ENCODE measurements at places on chromosomes 7 and 10.

- DNase-seq: no peak
These were observed 5.2 kb upstream of the HOXA2 start for GRCh38 chr7:27107391-27108381.

DNA sequence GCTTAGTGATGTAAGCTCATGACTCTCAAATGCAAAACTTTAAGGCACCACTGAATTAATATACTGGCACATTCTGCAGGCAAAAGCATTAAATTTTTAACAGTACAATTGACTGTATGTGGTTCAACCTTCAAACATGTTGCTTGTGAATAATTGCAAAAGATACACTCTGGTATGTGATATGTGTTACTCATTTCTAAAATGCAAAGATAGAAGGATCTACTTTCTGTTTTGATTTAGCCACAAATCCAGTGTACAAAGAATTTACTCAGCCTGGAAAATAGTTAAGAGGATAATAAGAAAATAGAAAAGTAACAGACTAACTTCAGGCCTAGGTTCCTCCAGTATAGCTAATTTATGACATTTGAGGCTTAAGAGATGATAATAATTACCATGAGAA lies 66.6 kb upstream of the NOBOX start:
- no peak for DNase-seq

DNA sequence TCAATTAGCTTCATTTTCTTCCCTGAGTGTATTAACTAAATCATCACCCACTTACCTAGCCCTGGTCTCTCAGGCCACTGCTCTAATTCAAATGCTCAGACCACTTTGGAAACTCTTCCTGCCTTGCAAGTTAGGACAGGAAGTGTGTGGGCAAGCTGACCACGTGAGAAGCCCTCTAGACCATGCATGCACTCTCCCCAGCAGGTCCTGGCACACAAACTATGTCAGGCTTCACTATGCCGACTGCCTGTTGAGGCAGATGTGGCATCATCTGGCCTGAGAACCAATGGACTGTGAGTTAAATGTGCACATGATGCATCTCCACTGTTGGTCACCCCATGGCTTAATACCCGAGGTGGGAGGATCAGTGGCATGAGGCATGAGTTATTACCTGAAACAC lies 439.6 kb downstream of the GRID1 start:
- no peak for DNase-seq

GRCh38 chr7:1269336-1269890 lies 36.7 kb downstream of the UNCX start:
- no peak for DNase-seq

DNA sequence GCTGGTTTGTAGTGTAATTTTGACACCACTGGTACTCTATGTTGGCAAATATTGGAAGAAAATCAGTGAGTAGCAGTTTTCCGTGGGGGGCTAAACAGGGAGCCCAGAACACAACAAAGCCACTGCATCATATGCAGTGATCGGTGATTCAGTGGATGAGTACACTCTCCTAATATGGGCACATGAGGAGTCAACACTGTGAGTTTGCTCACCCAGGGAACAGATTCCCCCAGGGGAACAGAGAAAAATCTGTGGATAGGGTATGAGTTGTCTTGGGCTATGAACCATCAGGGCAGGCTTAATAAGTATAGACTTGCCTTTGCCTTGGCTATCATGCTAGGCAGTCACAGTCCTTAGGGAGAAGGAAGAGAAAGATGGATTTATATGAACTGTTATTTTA lies 227.7 kb upstream of the SEMA3E start:
- no peak for DNase-seq

DNA sequence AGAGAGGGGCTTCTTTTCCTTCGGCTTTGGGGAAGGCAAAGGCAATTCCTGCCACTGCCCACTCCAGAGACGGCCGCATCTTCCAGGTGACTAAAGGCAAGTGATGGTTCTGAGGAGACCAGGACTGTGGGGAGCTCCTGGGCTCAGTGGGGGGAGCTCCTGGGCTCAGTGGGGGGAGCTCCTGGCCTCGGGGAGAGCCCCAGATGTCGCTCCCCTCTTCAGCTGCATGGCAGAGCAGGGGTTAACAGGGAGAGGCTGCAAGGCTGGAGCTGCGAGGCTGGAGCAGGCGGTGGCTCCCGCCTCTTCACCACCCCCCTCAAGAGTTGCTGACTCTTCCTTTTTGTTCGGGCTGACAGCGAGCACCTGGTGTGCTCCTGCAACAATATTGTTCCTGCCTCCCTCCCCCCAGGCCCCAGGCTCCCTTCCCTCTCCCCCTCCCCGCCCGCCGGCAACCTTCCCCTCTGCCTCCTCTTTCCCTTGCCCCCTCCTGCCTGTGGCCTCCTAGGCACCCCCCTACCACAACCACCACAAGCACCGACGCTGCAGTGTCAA lies 56.3 kb upstream of the LBX1 start:
- peak; percentile 82 for DNase-seq

- no peak for DNase-seq
These were observed 41.3 kb upstream of the TRIL start for GRCh38 chr7:28999427-28999826.
